CD4-positive, alpha-beta T cell treated with Interleukin-10 for 1 hour (primary cell): ENCODE measurements at places on chromosomes 7 and 10.

- DNase-seq: no peak
Observed at GRCh38 chr7:47827871-47828270, 120.4 kb downstream of the PKD1L1 start.

- DNase-seq: no peak
Observed at GRCh38 chr7:43308913-43309705, 196.7 kb downstream of the HECW1 start.

DNA sequence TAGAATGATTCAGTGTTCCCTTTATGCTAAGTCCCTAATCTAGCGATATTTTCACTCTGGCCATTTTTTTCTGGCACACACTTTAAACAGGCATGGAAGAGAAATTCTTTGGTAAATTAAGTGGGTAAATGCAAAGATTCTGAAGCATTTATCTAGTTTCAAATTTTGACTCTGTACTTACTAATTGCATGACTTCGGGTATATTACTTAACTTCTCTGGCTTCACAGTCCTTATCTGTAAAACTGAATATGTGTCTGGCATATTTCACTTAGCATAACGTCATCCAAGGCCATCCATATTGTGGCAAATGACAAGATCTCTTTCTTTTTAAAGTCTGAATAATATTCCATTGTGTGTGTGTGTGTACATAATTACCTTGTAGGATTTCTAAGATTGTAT lies 114.5 kb downstream of the MBL2 start:
- no peak for DNase-seq

DNA sequence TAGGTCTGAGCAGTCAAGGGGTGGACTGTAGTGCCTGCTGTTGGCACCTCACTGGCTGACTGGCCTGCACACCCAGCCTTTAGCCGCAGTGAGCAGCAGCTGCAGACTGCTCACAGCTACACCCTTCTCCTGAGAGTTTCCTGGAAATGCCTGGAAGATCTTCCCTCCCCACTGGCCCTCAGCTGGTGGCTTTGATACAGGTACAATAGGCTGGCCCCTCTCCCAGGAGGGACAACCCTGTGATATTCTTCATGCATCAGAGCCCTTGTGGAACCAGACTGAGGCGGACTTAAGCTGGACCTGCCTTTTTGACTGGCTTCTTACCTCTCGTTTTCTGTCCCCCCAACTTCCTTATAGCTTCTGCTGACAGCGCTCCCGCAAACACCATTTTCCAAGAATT lies 6.4 kb downstream of the GCK start:
- no peak for DNase-seq

DNA sequence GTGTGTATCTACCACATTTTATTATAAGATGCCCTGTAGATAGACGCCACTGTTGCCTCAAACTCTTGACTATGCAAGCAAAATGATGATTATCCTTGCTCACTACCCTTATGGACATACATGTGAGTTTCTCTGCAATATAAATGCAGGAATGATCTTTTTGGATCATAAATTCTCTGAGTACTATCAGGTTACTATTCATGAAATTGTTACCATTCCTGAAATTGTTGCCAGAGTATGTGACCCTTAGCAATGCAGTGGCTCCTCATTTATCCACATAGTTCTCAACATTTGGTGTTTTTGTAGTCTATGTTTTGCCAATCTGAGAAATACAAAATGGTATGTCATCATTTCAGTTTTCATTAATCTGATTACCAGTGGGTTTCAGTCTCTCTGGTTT lies 166.2 kb upstream of the FAM3C start:
- DNase-seq: no peak

GRCh38 chr7:139526578-139527544 lies 3.4 kb downstream of the CLEC2L start:
- DNase-seq: no peak
